COR-L47 (cell line): ENCODE measurements at places on chromosomes 1 and 21.

GRCh38 chr1:183075861-183076260, 52.6 kb downstream of the LAMC1 start:
- DNase-seq, result no peak

DNA sequence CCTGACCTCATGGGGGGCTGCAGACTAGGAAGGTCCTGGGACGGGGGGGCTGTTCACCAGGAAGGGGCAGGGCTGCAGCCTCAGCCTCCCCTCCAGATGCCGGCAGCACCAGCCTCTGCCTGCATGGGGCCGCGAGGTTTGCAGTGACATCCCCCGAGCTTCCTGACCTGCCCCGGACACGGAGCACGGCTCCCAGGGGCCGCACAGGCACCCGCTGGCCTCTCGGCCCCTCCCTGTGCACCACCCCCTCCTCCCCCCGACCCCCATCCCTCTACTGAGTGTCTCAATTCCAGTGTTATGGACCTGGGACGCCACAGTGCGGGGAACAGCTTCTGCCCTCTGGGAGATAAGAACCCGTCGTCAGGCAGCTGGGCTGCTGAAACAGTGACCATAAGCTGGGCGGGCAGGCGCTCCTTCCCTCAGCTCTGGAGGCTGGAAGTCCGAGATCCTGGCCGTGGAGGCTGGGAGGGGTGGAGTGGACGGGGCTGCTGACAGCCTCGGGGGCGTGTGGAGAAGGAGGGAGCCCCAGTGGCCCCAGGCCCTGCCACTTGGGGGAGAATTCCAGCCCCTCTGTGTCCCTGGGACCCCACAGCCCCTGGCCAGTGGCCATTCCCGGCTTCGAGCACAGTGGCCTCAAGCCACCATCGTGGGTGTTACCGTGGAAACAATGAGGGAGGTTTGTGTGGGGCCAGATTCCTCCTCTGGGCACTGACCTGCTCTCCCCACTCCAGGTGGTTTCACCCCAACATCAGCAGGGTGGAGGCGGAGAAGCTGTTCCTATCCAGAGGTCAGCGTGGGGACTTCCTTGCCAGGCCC, 11.6 kb downstream of the RNF223 start:
- DNase-seq, result no peak

GRCh38 chr21:34372321-34372720, 3.0 kb upstream of the SMIM11 start:
- no peak for DNase-seq

- no peak for DNase-seq
These were observed 39.7 kb upstream of the PADI2 start for GRCh38 chr1:17158961-17159360.

- DNase-seq, result no peak
These were observed 92.8 kb downstream of the LYPLAL1 start for GRCh38 chr1:219266524-219266923.

DNA sequence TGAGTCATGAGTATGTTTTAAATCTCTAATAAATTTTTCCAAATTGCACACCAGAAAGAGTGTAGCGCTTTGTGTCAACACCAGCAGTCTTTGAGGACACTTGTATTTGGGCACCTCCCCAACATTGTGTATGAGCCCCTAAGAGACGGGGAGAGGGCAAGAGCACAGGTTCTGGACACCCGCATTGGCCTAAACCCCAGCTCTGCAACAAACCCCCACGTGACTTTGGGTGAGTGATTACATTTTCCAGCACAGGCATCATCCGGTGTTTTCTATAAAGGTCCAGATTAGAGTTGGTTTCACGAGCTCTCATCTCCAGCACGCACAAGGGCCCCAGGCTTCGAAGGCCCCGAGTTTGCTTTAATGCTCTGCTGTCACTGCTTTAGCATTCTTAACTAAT, 66.3 kb upstream of the SLC45A1 start:
- DNase-seq, result no peak

DNA sequence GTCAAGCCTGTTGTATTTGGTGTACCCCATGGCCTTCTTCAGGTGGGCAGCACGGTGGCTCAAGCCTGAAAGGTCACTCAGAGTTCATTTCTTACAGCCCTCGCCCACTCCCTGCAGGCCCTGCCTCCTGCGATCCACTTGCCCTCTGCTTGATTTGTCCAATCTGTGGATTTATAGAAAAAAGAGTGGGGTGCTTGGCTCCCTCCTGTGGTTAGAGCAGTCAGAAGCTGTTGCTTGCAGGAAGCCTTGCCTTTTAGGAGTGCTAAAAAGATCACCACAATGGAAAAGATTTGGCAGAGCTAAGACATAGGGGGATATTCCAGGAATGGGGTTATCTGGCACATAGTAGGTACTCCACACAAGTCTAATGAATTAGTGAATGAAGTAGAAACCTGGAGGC, 108.0 kb upstream of the TRABD2B start:
- no peak for DNase-seq

GRCh38 chr1:205339197-205339702, 17.5 kb downstream of the KLHDC8A start:
- DNase-seq, result no peak

GRCh38 chr1:187790724-187791123, 962.0 kb downstream of the PLA2G4A start:
- DNase-seq, result no peak

DNA sequence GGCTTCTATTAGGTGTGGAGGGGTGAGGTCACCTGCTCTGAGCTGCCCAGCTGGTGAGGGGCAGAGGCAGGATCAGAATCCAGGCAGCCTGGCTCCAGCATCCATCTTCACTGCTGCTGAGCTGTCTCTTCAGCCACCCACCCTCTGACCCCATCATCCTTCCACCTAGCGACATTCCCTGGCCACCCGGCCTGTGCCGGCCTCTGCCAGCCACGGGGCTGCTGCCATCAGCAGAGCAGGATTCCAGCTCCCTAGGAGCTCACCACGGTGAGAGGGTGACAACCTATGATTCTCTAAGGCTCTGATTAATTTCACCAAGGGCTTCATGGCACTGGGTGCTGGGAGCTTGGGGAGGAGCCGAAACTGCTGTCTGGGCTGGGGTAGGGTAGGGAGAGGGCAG, 32.1 kb downstream of the ALPL start:
- no peak for DNase-seq

GRCh38 chr1:161836018-161836417, 69.9 kb downstream of the ATF6 start:
- no peak for DNase-seq

DNA sequence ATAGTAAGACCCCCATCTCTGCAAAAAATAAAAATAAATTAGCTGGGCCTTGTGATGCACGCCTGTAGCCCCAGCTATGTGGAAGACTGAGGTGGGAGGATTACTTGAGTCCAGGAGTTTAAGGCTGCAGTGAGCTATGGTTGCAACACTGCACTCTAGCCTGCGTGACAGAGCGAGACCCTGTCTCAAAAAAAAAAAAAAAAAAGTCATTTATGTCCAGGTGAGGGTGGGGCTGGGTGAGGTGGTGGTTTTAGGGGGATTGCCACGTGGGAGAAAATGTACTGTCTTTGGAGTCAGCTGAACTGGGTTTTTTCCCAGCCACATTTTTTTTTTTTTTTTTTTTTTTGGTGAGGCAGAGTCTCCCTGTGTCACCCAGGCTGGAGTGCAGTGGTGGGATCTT, 6.7 kb downstream of the PIK3CD start:
- no peak for DNase-seq

DNA sequence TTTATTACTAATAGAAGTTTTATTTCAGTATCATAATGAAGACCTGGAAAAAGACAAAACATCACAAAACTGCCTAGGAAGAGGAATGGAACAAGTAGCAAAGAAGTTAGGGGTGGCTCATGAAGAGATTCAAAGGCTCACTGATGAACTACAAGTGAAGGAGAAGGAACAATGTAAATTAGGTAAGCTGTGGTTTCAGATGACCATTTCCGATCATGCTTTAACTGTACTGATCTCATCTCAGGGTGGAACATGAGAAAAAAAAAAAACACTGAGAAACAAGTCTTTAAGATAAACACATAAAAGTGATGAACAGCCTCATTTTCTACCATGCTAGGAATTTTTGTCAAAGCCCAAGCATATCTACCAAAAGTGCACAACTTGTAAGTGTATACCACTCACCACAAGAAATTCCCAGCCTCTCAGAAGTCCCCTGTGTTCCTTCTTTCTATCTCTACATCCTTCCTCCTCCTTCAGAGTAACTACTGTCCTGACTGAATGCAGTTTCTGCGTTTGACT, 19.6 kb downstream of the CCDC30 start:
- DNase-seq, result no peak

DNA sequence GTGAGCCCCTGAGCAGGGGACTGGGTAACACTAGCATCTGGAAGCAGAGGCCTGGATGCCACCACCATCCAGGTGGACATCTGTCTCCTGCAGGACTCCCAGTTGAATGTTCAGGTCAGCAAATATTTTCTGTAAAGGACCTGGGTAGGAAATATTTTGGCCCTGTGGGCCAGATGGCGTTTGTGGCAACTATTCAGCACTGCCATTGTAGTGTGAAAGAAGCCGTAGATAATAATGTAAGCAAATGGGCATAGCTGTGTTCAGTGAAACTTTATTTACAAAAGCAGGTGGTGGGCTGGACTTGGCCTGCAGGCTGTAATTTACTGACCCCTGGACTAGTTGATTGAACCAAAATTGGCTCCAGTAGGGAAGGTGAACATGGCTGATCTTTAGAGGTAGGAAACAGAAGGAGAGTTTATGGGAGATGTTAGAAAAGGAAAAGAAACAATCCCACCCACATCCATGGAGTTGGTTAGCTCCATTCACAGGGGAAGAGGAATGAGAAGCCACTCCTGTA, 20.0 kb upstream of the CD101 start:
- no peak for DNase-seq
